Peyer's patch (tissue), 4 donors: ENCODE measurements at places on chromosomes 7 and 10. TPM values are rescaled to one million over a fixed set of nuclear protein-coding genes. Genes with fewer than 3 reads are reported as not detected.

DNA sequence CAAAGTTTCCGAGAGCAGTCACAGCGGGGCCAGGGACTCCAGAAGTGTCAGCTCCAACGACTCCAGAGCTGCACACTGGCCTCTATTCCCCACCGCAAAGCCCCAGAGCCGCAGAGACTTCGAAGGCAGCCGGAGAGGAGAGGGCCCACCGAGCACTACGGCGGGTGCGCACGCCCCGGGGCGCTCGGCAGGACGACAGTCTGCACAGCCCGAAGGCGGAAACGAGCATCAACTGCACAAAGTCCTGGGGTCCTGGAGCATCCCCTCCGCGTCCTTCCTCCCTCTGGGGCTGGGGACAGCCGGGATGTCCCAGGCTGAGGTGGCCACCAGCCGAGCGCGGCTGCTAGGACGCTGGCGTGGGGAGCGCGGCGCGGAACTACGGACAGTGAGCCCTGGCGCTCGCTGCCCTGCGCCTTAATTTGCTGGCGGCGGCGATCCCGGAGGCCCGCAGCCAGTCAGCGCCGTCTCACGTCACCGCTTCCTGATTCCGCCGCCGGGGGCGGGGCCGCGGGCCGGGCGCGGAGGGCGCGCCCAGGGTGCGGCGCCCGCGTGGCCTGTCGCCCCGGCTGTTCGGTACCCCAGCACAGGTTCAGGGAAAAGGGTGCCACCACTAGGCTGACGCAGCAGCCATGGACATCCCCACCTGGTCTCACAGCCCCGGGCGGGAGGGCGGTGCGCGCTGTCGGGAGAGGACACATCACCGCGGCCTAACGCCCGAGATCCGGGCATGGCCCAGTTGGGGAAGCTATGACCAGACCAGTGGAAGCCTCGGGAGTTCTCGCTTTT, at the start of gene TBX20:
TSS of gene TBX20 (minus strand) at position 391 of the 786 bp plus-strand sequence. CDS start 480 bp downstream, outside the sequence.
- H3K27me3 ChIP-seq: peaks cover 71% of the 10 kb centered on the region
- H3K36me3 ChIP-seq: no peaks in the 10 kb centered on the region
- H3K4me3 ChIP-seq: peak within 1 kb of the TSS; percentile 35
- peaks cover 12% of the 10 kb centered on the region for H3K4me1 ChIP-seq

GRCh38 chr7:138164804-138165203, 88.5 kb downstream of the AKR1D1 start:
- no peaks in the 10 kb centered on the region for H3K4me1 ChIP-seq
- H3K36me3 ChIP-seq: no peaks in the 10 kb centered on the region
- no peak overlapping the region for H3K4me3 ChIP-seq
- no peak overlapping the region for H3K27ac ChIP-seq
- H3K27me3 ChIP-seq: no peaks in the 10 kb centered on the region

DNA sequence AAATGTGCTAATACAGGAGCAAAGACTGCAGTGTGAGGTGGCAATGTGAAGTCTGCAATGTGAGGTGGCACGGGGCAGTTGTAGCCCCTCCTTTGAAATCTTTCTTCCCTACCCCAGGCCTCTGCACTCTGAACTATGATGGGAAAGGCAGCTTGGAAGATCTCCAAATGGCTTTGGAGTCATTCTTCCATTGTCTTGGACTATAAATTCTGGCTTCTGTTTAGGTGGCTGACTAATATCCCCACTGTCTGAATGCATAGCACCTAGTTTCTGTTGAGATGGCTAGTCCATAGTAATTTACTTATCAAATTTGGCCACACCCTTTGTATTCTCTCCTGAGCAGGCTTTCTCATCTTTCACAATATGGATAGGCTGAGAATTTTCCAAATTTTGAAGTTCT, 175.0 kb downstream of the CFTR start:
- DNase-seq: no peak
- H3K4me3 ChIP-seq: no peak overlapping the region
- no peak overlapping the region for H3K27ac ChIP-seq

DNA sequence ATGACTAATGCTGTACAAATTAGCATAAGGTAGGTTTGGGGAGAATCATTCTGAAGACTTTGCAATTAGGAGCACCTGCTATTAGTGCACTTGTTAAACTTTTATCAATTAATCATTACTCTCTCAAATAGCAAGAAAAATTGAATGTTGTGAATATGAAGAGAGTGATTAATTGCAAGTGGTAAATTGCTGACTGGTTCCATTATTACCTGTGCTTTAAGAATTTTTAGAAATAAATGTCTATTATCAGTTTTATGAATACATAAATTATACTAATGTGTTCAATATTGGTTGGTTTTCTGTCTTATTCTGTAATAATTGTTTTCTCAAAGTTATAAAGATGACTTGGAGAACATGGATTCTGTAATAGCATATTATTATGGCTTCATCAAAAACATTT, 47.3 kb upstream of the TMEM26 start:
- H3K4me3 ChIP-seq: no peak overlapping the region
- no peak overlapping the region for H3K27ac ChIP-seq
- H3K4me1 ChIP-seq: no peaks in the 10 kb centered on the region
- DNase-seq: no peak
- no peaks in the 10 kb centered on the region for H3K36me3 ChIP-seq

- no peak for DNase-seq
- no peak overlapping the region for H3K27ac ChIP-seq
- H3K27me3 ChIP-seq: no peaks in the 10 kb centered on the region
- peaks cover 11% of the 10 kb centered on the region for H3K4me1 ChIP-seq
Measured at GRCh38 chr7:5550831-5551230, 127.2 kb upstream of the TNRC18 start.

DNA sequence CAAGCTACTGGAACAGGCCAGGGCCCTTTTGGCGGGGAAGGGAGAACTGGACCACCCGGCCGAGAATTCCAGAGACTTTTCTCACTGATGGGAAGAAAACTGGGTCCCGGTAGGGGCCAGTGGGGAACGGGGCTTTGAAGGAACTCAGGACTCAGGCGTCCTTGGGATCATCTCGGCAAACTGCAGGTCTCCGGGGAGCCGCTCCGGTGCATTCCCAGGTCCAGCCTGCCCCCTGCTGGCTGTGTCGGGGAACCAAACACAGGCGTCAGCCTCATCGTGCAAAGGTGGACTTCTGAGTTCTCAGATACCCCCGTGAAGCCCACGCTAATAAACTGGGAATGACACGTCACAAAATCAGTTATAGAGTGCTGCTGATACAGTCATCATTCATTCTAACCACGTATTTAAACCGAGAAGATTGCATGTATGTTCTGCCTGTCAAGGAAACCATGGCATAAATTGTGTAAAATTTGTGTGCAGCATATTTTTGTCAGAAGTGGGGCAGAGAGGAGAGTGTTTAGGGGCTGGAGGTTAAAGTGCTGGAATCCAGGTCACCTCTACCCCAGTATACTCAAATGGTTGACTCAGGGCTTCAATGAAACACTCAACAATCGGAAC, 76.1 kb upstream of the CPXM2 start:
- H3K27ac ChIP-seq: no peak overlapping the region
- peak; percentile 80 for DNase-seq
- no peak overlapping the region for H3K4me3 ChIP-seq
- no peaks in the 10 kb centered on the region for H3K27me3 ChIP-seq
- H3K4me1 ChIP-seq: peaks cover 6% of the 10 kb centered on the region

DNA sequence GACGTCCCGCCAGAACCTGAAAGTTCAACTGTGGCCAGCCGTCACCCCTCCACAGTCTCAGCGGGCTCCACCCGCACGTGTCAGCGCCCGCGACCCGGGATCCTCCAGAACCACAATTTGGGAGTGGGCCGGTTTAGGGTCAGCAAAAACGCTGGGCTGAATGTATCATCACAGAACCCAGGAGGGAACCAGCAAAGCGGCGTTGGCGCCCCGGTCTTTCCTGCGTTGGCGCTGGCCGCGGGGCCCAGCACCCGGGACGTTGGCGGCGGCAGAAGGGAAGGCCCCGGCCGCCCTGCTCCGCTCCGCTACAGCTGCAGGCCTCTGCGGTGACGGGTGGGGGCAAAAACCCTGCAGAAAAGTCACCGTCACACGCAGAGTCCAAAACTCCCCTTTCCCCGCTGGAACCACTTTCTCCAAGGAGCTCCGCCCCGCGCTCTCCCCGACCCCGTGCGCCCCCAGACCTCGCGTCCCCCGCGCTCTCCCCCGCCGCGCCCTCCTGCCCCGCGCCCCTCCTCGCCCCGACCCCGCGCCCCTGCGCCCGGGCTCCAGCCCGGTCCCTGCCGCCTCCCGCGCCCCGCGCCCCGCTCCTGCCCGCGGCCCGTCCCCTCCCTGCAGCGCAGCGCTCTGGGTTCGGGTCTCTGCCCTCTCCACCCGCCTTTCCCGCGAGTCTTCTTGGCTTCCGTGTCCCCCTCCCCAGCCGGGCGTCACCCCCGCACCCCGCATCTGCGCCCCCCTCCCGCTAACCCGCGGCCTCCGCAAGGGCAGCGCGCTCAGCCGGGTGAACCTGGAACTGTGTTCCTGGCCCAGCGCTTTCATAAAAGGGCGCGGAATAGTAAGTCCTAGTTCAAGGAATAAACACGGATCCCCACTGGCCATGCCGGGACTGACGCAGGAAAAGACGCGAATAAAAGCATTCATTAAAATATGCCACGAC, 24.0 kb upstream of the RNF32 start:
- peaks cover 21% of the 10 kb centered on the region for H3K4me1 ChIP-seq
- no peaks in the 10 kb centered on the region for H3K27me3 ChIP-seq
- H3K4me3 ChIP-seq: peak overlapping the region; percentile 16
- peak overlapping the region; percentile 43 for H3K27ac ChIP-seq

DNA sequence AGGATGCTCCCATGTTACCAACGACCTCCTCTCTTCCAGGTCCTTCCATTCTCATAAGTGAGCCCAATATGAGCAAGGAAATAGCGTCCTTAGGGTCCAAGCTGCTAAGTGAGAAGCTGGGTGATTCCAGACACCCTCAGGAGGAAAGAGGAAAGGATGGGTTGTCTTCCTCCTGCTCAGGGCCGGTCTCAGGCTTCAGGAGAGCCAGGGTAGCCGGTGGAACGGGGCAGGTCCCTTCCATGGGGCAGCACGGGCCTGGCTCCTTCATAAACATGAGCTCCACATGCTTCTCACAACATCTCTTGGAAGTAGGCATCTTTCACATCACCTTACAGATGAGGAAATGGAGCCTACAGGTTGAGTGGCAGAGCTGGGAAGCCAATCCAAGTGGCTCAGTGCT, 12.7 kb downstream of the SLIT1 start:
- no peak for DNase-seq
- H3K27ac ChIP-seq: no peak overlapping the region

- H3K27me3 ChIP-seq: no peaks in the 10 kb centered on the region
- no peaks in the 10 kb centered on the region for H3K36me3 ChIP-seq
- H3K4me3 ChIP-seq: no peak overlapping the region
- H3K4me1 ChIP-seq: no peaks in the 10 kb centered on the region
- H3K27ac ChIP-seq: no peak overlapping the region
- DNase-seq: no peak
Measured at GRCh38 chr7:96993094-96993865, 12.1 kb upstream of the DLX6 start.

- H3K27me3 ChIP-seq: no peaks in the 10 kb centered on the region
- DNase-seq: no peak
- H3K27ac ChIP-seq: peak overlapping the region; percentile 65
- H3K4me1 ChIP-seq: peaks cover 44% of the 10 kb centered on the region
- H3K4me3 ChIP-seq: no peak overlapping the region
Measured at GRCh38 chr7:74029991-74030415, 2.0 kb downstream of the ELN start.

Gene VIPR2
- total RNA-seq: 2.5 TPM

Gene IKZF1
- total RNA-seq: 29.5 TPM

Gene CHRM2
- total RNA-seq: 2.0 TPM

Gene ASAH2
- total RNA-seq: 0.83 TPM

Gene HOGA1
- total RNA-seq: not detected

Gene PIP
- total RNA-seq: not detected

Gene C7orf33
- total RNA-seq: not detected
